Stimulated activated CD4-positive, alpha-beta T cell treated with anti-CD3 and anti-CD28 coated beads, Interleukin-1b, Interleukin-23, amount 100 ng/mL, for 1 hour (primary cell): ENCODE measurements at places on chromosomes 13 and 19.
A peak's percentile ranks its signal among the peaks of the same experiment; 100 is the strongest.

- no peak for DNase-seq
Measured at GRCh38 chr13:40394304-40394985, 272.0 kb downstream of the FOXO1 start.

DNA sequence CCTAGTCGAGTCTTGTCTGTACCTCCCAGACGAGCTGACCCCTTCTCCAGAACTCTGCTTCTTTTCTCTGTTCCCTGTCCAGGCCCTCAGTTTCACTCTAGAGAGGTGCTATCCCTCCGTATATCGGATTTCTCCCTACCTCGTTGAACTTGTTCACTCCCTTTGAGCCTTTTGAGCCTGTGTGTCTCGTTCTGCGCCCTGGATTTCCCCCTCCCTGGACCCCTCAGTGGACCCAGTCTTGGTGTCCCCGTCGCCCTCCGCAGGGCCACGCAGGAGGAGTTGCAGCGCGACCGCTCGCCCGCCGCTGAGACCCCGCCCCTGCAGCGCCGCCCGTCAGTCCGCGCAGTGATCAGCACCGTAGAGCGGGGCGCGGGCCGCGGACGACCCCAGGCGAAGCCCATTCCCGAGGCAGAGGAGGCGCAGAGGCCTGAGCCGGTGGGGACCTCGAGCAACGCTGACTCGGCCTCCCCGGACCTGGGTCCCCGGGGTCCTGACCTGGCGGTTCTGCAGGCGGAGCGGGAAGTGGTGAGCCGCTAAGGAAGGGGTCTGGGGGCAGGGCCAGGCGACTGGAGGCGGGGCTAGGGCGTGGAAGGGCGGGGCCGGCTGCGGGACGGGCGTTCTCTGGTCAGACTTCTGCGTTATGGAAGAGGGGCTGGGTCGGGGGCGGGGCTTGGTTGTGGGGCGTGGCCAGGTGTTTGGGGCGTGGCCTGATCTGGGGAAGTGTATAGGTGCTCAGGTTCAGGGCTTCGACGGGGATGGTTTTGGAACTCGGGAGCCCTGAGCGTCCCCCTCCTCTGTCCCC lies 5.5 kb downstream of the EPS8L1 start:
- DNase-seq = peak; percentile 79

DNA sequence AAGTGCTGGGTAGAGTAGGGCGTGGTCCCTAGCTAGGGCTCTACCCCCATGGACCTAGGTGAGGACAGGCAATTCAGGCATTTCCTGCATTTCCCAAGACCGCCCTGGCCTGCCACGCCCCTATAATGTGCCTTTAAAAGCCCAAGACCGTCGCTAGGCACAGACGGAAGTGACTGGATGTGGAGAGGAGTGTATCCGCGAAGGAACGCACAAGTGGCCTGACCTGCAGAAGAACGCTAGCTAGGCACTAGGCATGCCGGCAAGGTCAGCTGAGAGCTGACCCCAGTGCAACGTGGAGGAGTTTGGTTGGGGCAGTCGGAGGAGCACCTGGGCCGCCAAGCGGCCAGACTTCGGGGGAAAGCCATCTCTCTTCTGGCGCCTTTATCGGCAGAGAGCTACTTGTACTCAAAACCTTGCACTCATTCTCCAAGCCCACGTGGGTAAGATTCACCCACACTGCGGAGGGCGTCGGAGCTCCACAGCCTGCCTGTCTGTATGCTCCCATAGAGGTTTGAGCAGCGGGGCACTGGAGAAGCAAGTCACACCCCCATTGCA lies 370.0 kb downstream of the FGF9 start:
- no peak for DNase-seq

DNA sequence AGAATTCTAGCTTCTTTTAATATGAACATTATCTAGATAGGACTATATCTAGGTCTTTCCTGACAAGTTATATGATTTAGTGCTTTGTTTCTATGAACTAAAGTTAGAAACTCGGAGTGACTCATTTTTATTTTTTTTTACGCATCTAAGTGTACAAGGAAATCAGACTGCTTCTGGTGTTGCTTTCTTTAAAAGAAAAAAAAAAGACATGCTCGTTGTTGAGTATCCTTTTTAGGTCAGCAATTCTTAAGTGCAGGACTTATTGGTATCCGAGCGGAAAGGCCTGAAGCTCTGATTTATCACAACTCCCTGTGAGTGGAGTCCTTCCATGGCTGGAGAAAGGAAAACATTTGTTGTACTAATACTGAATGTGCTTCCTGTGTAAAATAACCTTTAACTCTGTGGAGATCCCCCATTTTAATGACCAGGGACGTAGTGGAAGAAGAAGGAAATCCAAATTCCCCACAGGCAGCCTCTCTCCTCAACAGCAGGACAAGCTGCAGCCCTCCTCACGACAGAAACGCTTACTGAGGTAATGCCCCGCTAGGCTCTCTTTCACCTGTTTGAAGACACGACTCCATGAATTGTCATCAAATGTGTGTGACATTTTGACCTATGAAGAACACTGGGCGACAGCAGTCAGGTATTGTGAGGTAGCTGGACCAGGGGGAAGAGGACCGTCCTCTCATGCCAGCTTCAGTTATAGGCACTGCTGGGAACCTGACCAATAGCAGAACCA lies 17.9 kb upstream of the POMP start:
- DNase-seq = no peak

DNA sequence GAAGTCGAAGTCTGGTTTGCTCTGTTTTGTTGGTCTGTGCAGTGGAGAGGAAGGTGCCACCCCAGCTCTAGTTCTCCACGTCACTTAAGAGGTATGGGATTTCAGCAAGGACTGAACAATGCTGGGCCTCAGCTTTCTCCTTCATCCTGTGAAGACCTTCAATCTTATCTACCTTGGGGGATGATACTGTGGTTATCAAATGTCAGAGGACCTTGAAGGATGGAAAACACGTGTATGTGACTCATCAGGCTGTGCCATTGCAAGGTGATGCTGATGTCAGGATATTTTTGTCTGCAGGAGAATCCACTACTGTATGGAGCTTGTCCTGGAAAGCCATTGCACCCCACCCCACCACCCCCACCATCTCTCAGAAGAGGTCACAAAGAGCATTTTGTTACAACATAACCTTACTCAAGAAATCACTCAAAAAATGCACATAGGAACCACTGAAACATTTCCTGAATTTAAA lies 81.4 kb upstream of the UQCRFS1 start:
- no peak for DNase-seq

GRCh38 chr13:110333837-110334236 lies 26.8 kb downstream of the COL4A2 start:
- DNase-seq = no peak

- DNase-seq = no peak
Measured at GRCh38 chr13:77703408-77703807, 5.9 kb downstream of the SLAIN1 start.

GRCh38 chr13:45243077-45243476 lies 42.2 kb upstream of the KCTD4 start:
- no peak for DNase-seq

DNA sequence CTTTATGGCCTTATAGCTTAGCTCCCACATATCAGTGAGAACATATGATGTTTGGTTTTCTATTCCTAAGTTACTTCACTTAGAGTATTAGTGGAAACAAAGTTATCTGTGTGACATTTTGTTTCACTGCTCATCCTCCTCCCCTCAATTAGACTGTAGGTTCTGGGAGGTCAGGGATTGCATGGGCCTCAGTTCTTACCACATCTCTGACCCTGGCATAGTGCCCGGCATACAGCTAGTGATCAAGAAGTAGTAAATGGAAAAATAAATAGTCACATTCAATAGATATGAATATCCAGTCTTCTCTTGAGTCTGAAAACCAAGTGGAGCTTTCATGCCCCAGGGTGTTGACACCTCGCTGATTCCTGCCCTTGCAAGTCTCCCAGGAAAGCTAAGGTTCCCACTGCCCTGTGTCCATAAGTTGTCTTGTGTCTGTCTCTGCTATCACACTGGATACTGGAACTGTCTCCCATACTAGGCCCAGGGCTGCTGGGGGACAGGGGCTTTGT lies 249.5 kb upstream of the TSHZ3 start:
- DNase-seq = no peak

DNA sequence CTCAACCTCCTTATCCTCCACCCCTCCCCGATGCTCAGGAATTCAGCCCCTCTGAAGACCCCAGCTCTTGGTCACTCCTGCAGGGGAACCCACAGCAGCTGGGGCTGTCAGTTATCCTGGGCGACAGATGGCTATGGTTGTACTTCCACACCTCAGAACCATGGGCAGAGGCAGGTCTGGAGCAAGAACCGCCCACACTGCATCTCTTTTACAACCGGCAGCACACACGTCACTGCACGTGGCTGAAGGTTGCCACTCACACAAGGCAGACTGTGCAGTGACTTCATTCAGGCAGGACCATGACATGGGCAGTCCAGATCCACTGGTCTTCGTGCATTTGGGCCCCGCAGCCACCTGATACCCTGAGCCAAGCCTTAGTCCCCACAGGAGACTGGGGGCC lies 21.5 kb upstream of the SDHAF1 start:
- DNase-seq = no peak

DNA sequence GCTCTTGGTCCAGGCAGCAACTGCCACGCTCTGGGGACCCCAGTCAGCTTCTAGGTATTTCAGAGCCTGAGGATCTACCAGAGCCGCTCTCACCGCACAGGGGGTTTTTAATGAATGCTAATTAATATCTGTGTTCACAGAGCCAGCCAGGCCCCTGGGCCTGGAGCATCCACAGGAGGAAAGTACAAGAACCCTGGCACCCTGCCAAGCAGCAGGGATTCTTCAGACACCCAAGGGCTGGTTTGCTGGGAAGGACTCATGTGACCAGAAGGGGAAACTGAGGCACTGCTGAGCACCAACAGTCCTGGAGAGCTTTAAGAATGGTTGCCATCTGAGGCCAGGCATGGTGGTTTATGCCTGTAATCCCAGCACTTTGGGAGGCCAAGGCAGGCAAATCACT lies 38.0 kb upstream of the ADGRE5 start:
- DNase-seq = no peak

GRCh38 chr13:32893176-32893575 lies 123.0 kb upstream of the KL start:
- no peak for DNase-seq

- no peak for DNase-seq
Measured at GRCh38 chr13:35468195-35468594, 8.3 kb downstream of the MAB21L1 start.

GRCh38 chr13:31020996-31021395 lies 88.5 kb downstream of the TEX26 start:
- DNase-seq = no peak

DNA sequence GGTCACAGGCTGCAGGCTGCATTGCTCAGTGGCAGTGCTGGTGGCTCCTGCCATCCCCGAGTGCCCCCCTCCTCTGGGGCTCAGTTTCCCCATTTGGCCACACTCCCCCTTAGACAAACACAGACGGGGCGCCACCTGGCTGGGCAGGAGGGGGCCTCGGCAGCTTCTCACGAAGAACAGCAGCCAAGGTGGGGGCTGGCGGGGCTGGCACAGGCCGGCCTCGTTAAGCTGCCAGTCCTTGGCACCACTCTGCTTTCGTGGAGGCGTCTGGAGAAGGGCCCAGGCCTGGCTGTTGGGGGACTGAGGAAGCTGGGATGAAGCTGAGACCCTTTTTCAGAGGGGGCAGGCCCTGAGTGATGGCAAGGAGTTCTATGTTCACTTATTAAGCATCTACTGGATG lies 3.7 kb upstream of the ZNRF4 start:
- no peak for DNase-seq

DNA sequence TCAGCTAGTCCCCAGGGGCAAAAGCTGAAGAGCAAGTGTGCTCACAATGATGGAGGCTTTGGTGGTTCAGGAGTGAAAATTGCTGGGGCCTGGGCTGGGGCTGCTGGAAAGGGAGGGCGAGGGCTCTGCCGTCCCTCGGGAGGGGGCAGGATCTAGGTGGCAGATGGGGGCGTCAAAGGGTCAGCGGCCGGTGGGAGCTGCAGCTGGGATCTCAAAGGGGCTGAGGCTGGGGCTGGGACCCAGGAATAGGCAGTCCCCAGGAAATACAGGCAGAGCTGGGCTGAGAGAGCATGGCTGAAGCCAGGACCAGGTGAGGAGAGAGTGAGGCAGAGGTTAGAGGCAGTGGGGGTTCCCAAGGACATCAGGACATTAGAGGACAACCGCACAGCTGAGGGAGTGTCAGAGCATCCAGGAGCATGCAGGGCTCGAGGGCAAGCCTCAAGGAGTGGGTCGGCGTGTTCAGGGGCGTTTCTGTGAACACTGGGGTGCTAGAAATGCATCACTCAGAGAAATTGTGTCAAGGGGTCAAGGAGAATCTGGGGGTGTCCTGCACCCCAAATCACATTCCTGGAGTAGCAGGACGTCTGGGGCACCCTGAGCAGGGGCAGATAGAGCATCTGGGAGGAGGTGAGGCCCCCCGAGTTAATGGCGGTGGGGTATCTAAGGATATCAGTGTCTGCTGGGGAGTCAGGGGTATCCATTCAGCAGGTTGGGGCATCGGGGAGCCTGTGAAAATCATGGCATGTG lies 1.2 kb upstream of the SYNE4 start:
- no peak for DNase-seq

GRCh38 chr19:31332096-31332495 lies 17.1 kb downstream of the TSHZ3 start:
- no peak for DNase-seq

GRCh38 chr19:33052352-33052972 lies 12.2 kb downstream of the RHPN2 start:
- DNase-seq = no peak

- DNase-seq = no peak
Measured at GRCh38 chr13:100627120-100627519, 38.5 kb upstream of the GGACT start.

DNA sequence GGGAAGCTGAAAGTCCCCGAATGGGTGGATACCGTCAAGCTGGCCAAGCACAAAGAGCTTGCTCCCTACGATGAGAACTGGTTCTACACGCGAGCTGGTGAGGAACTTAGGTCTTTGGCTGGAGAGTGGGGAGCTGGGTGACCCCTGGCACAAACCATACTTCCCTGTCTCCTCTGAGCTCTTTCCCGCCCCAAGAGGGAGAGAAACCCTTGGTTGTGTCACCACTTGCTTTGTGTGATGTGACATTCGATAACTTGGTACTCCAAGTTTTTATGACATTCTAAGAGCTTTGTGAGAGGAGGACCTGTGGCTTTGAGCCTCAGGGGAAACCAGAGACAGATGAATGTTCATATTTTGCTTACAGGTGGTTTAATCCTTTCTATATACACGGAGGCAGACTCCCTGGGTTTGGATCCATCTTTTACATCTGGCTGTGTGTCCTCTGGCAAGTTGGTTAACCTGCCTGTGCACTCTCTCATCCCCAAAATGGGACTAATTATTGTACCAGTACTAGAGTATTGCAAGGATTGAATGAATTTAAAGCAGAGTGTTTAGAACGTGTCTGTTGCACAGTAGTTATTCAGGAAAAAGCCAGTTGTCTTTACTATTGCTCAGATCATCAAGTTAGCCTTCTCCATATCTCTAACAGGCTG lies 1.2 kb downstream of the RPS19 start:
- no peak for DNase-seq

GRCh38 chr19:41415154-41415571 lies 12.0 kb downstream of the B3GNT8 start:
- DNase-seq = no peak
